Thoracic aorta (tissue), 2 donors: ENCODE measurements at places on chromosomes 11 and 22. TPM values are rescaled to one million over a fixed set of nuclear protein-coding genes. Genes with fewer than 3 reads are reported as not detected.

The OR6A2 gene
- total RNA-seq, result 0.35 TPM

The UPB1 gene
- 1.5 TPM for total RNA-seq

The NTM gene
- not detected for total RNA-seq

DNA sequence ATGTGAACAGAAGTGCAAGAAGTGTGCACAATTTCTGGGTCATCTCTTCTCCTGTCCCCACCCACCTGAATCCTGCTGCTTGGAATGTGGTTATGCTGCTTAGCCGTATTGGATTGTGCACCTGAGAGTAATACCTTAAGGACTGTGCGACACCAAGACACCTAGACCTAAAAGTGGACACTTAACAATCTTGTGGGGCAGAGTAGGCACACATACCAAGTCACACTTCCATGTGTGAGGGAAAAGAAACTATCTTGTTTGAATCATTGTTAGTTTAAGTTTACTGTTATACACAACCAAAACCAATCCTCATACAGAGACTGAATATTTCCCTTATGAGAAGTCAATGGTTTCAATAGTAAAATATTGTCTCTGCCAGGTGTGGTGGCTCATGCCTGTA, 93.7 kb downstream of the CCDC83 start:
- no peak for DNase-seq

- no peak for DNase-seq
These were observed 71.2 kb downstream of the PDHX start for GRCh38 chr11:34987617-34988016.

DNA sequence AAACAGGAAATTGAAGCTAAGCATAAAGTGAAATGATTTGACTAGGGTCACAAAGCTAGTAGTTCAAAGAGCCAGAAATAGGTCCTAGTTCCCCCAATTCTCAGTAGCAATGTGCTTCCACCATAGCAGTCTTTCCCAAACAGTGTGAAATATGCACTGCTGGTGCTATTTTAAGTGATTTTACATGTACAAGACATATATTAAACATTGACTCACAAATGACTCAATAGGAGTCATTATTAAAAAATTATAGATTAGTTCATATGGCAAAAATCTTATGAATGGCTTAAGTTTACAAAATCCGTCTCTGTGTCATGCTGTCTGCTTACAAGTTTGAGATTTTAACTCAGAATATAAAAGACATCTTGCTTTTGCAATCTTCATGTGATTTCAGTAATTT, 21.4 kb downstream of the KIF18A start:
- no peak for DNase-seq

GRCh38 chr11:59197991-59198390, 14.7 kb downstream of the MPEG1 start:
- DNase-seq, result peak; percentile 71

- DNase-seq, result no peak
These were observed 411.8 kb downstream of the CTTN start for GRCh38 chr11:70810133-70810532.

GRCh38 chr11:1153951-1154493, 3.7 kb upstream of the MUC5AC start:
- DNase-seq, result peak; percentile 22

DNA sequence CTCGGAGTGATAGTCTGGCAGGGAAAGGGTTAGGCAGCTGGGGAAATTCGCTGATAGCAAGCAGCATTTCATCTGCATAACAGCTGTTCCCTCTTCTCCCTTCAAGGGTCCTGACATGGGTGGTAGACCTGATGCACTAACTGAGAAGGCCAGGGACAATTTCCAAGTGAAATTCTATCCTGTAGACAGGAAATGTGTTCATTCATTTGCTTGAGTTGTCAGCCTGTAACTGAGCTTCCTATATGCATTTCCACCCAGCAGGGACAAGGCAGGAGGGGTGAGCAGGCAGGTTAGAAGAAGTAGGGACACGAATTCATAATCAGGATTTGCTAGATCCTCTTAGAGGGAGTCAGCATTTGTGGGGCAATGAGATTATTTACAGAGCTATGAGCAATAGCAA, 154.3 kb upstream of the NCAM1 start:
- DNase-seq, result no peak

DNA sequence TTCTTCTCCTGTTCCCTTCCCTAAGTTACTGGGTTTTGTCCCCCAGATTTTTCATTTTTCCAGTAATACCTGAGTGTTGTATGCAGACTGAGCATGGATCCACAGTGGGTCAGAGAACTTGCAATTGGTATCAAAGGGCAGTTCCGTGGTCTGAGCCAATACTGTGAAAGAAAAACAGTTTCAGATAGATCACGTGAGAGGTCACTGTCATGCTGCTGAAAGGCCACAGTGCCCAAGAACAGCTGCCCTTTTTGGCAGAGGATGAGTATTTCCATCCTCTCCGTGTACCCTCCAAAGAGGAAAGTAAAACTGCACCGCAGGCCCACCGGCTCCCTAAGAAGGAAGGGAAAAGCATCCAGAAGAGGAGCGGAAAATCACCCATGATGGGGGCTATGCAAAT, 73.0 kb upstream of the TBCEL start:
- DNase-seq, result no peak

DNA sequence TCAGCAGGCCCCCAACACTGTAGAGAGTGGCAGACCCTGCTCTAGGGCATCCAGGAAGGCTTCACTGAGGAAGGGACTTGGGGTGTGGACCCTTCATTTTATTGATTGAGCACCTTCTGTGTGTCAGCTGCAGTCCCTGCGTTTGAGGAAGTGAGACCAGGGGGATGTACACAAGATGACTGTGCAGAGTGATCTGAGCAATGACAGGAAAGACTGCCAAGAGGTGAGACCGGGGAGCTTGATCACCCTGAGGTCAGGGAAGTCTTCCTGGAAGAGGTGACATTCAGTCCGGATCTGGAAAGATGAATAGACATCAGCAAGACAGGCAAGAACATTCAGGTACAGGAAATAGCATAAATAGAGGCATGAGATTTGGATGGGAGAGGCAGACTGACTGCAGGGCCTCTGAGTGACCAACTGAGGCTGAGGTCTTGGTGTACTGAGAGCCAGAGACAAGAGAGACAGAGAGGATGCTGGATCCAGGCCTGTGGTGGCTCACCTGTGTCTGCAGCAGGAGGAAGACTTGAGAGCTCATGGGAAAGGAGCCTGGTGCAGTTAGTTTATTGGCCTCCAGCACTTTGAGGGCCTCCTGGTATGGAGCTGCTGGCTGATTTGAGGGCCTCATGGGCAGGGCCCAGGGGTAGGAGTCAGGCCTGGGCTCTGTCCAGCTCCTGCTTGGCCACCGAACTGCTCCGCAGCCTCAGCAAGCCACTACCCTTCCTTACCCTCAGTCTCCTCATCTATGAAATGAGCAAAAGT, 5.2 kb downstream of the DGAT2 start:
- DNase-seq, result no peak

GRCh38 chr22:21865041-21865440, 2.4 kb downstream of the MAPK1 start:
- DNase-seq, result peak; percentile 48

GRCh38 chr11:33475993-33476392, 218.8 kb downstream of the HIPK3 start:
- DNase-seq, result no peak

DNA sequence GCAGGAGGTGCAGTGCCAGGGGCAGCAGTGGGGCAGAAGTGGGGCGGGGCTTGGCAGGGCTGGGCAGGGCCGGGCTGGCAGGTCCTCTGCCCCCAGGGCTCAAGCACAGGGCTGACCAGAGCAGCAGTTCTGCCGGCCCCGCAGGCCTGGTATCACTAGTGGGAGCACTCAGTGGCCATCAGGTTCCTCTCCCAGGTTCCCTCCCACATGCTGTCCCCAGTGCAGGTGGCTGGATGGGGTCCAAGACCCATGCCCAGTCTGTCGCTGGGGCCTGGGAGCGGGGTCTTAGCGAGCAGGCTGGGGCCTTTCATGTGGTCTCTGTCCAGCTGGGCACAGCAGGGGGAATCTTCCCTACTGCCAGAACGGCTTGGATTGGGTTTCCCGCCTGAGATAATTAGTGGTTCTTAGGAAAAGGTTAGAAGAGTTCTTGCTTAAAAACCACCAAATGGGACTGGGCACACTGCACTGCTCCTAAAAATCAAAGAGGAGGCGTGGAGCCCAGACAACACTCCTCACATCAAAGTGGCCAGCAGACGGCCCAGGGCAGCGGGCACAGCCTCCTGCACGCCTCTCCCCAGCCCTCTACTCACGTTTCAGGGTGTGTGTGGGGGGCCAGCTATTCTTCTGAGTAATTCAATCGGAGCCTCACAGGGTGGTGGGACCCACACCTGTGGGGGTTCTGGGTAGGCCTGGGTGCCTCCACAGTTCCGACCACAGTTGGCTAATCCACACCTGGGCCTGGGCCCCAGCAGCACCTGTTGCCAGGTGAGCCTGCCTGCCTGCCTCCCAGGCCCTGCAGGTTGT, 45.6 kb downstream of the TPCN2 start:
- DNase-seq, result no peak

DNA sequence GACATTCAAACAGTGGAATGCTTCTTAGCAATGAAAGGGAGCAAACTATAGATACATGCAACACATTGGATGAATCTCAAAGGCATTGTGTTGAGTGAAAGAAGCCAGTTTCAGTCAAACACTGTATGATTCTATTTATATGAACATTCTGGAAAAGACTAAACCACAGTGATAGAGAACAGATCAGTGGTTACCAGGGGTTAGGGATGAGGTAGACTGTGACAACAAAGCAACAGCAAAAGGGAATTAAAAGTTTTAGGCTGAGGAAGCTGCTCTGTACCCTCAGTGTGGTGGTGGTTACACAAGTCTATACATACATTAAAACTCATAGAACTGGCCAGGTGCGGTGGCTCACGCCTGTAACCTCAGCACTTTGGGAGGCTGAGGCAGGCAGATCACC, 23.0 kb downstream of the FDX1 start:
- no peak for DNase-seq

DNA sequence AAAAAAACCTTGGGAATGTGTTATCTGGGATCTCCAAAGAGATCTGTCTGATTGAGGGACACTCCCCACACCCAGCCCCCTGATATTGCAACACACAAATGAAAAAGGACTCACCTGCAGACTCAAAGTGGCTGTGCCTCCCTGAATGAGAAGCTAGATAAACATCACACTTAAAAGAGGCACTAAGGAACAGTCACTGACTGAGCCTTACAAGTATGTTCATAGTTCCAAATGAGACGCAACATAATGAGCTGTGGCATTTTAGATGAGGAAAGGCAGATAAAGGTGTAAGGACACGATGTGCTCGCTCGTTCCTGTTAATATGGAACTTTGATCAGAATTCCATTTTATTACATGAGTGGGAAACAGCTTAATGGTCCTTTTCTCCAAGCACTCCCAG, 21.0 kb upstream of the CFAP300 start:
- no peak for DNase-seq

DNA sequence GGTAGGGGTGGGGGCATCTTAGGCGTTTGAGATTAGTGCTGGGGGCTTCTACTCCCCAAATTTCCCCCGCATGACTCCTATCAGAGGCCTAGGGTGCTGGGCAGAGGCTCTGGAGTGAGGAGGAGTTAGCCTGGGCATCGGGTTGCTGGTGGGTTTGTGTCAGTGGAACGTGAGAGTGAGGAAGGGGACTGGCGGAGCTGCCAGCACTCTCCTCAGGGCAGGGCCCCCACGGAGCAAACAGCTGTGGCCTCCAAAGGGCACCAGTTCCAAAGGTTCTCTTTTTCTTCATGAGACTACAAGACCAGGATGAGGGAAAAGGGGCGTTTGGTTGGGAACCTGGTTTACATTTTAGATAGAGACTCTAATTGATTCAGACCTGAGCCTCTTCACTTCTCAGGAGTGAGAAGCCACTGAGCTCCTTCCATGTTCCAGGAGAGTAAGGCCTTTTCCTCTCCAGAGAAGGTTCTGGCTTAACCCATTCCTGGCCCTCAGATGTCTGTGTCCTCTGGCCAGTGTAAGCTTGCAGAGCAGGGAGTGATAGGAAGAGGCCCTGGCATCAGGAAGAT, 35.6 kb upstream of the CDON start:
- no peak for DNase-seq

DNA sequence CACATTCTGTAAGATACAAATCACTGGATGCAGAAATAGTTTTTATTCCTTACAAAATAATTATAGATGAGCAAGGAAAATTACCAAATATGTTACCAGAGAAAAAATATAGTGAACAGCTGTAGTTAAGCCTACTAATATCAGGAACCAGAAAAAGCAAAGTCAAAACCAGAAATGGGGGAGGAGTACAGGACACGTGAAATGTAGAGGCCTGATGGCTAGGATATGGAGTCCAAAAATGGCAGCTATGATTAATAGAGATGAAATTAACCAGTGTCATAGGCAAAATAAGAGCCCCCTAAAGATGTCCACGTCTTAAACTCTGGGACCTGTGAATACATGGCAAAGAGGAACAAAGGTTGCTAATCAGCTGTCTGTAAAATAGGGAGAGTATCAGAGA, 34.1 kb downstream of the MRE11 start:
- no peak for DNase-seq
